ENCODE measurements at places on chromosomes 7 and 10.
A peak's percentile ranks its signal among the peaks of the same experiment; 100 is the strongest.

DNA sequence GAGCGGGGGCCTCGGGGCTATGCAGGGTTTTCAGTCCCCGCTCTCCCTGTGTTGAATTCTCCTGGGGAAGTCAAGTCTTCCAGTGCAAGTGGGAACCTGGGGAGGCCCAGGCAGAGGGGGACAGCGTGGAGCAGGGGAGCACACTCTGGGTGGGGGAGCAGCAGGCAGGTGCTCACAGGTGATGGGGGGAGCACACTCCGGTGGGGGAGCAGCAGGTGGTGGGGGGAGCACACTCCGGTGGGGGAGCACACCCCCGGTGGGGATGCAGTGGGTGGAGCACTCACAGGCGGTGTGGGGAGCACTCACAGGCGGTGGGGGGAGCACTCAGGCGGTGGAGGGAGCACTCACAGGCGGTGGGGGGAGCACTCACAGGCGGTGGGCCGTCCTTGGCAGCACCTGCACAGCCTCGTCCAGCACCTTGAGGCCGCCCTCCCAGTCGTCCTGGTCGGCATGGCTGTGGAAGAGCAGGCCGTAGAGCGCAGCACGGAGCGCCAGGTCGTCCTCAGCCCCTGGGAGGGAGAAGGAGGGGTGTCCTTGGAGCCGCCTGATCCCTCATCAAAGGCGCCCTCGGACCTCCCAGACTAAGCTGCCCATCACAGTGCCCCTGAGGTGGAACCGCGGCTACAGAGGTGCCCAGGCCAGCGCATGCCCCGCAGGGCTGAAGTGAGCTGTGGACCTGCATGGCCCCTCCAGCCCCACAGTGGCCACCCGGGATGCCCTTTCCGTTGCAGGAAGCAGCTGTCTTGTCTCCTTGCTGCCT is 56.7 kb downstream of the CFAP46 start:
- no peak for DNase-seq

DNA sequence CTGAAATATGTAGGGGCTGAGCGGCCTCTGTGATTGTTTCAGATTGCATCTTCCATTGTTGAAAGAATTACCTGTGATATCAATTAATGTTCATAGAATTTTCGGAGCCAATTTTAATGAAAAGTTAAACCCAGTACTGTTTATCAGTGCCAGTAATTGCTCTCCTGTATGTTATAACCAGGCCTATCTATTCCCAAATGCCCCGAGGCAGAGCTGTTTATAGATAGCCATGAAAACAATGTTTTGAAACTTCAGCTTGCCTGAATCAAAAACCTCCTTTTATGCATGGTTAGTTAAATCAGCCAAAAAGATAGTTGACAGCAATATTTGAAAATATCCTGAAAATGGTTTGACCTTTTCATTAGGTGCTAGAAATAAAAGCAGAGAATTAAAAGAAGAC is 50.1 kb upstream of the HDAC9 start:
- no peak for DNase-seq

DNA sequence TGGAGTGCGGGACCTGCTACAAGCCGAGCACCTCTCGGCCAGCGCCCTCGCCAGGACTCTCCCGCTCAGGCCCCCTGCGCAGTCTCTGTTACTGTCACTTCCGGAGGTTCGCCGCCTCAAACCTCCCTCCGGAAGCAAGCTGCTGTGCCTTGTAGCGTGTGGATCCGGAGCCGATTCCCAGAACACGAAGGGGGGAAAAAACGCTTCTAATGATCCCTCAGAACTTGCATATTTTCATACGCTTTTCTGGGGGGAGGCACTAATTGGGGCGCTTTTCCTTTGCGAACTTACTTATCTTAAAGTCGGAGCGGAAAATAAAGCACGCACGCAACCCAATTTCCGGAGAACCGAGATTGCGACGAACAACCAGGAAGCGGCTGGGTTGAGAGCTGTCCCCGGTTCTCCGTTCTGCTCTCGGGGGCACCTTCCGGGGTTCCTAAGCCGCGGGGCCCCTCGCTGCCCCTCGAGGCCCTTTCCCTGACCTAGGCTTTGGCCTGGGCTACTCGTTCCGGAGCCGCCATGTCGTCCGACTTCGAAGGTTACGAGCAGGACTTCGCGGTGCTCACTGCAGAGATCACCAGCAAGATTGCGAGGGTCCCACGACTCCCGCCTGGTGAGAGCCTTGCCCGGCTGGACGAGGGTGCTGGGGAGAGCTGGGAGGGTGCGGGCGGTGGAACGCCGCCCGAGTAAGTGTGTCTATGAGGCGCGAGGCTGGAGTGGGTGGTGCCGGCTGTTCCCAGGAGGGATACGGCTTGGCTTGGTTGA is at the start of the genes VTI1A and ZDHHC6:
TSS of gene VTI1A (plus strand) at position 361 of the 765 bp plus-strand sequence. CDS start at position 520, 159 bp downstream.
TSS of gene ZDHHC6 (minus strand) at position 60 of the 765 bp plus-strand sequence. CDS start 1,478 bp downstream, outside the sequence.
- peak; percentile 88 for DNase-seq

DNA sequence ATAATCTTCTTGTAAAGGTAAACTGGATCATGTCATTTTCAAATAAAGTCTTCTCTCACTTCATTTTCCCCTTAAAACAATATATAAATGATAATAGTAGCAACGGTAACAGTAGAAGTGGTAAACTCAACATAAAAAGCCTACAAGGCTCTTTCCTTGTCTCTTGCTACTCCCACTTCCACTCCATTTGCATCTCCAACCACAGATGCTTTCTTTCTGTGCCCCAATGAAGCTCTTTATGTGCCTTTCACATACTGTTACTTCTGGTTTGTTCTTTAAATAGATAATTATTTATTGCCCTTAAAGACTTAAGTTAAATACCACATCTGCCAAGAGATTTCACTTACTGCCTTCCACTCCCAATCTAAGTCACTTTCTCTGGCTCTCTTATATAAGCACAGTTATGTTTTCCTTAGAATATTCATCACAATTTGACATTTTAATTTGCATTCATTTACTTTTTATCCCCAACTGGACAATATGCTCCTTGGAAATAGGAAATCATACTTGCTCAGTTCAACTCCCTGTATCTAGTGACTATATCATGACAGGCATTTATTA is 149.9 kb downstream of the CRPPA start:
- DNase-seq: peak; percentile 38

DNA sequence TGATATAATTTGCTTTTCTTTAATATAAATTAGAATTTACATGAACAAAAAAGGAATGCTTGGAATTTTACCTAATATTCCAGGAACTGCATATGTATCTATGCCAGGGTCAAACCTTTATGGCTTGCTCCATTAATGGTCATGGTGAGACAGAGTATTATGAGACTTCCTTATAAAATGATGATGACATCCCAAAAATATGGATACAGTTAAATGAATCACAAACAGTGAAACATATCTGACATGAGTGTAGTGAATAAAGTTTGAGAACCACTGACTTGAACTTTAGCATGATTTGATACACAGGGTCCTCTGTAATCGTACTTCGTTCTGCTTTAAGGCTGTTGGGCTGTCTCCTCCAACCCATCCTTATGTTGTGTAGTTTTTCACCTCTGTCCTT is 51.8 kb downstream of the MARCHF5 start:
- DNase-seq: no peak

DNA sequence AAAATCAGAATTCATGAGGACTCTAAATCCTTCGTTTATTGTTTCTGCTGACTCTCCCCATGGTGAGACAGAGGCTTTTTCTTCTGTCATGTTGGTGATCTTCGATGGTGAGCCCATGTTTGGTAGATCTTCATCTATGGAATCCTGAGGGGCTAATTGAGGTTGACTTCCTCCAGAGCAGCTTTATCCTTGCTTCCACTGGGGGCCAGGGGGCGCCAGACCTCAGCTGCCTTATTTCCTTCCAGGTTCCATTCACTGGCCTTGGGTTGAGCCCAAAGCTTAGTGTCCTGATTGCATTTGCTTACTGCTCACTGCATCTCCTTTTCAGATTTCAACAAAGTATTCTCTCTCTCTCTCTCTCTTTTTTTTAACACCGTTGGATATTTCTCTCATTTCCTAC is 80.7 kb downstream of the GCC1 start:
- no peak for DNase-seq

Measured in renal pelvis (tissue), 12 donors.